Activated CD4-positive, alpha-beta memory T cell treated with anti-CD3 and anti-CD28 coated beads, Interleukin-2, amount 10 ng/mL, durations not matched to agents 7 days and 5 days (primary cell): ENCODE measurements at places on chromosomes 7 and 10.

GRCh38 chr10:9602998-9603397, 1414.7 kb upstream of the CELF2 start:
- no peak for DNase-seq

GRCh38 chr10:45421221-45422097, 47.4 kb downstream of the ALOX5 start:
- peak; percentile 64 for DNase-seq

DNA sequence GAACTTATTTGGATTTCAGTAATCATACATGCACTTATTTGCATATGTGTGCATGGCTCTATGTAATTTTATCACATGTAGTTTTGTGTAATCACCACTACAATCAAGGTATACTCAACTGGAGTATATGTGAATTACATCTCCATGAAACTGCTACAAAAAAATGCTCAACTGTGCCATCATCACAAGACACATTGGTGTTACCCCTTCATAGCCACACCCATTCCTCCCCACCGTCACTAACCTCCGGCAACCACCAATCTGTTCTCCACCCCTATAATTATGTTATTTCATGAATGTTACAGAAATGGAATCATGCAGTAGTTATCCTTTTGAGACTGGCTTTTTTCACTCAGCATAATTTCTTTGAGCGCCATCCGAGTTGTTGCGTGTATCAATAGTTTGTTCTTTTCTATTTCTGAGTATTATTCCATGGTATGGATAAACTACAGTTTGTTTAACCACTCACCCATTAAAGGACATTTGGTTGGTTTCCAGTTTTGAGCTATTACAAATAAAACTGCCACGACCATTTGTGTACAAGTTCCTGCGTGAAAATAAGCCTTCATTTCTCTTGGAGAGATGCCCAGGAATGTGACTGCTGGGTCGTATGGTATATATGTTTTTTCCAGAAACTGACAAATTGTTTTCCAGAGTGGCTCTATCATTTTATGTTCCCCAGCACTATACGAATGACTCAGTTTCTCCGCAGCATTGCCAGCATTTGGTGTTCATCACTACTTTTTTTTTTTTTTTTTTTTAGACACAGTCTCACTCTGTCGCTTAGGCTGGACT, 11.3 kb upstream of the SMO start:
- DNase-seq, result no peak

DNA sequence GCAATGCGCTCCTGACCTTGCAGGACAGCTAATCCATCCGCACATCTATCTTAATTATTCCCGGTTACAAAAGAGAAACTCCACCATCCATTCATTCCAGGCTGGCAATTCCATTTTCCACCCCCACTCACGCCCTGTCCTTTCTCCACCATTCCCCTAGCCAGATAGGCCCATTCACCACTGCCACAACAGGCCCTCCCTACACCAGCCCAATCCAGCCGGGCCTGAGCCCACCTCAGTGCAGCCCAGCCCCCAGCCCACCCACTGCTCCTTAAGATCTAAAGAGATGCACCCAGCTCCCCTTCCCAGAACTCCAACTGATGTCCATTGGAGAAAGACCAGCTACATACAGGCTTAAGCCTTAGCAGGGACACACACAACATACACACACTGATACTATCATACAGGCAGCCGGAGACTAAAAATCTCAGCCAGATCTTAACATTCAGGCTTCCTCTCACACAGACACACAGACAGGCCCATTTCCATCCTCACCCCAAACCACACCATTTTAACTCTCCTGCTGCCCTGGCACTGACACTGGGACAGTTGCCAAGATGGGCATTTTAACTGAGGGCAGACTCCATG, 38.0 kb upstream of the PAX2 start:
- no peak for DNase-seq

GRCh38 chr7:26639111-26639510, 225.3 kb downstream of the SKAP2 start:
- DNase-seq, result no peak
